ENCODE measurements at places on chromosomes 16 and 17.

GRCh38 chr17:5488752-5489151 lies 2.4 kb downstream of the MIS12 start:
- DNase-seq: no peak

DNA sequence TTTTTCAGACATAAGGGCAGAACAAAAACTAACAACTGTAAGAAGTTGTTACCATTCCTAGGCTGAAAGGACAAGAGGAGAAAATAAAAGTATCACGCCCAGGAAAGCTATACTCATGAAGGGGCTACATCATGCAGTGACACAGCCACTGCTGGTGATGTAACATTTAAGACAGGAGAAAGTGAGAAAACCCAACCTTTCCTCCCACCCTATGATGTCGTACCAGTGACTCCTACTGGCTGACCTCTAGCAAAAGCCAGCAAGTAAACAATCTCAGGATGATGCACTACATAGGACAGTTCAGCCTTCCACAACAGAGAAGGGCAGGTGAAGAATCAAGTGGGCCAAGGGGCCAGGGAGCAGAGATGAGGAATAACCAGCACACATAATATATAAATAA lies 14.0 kb upstream of the OR1E2 start:
- no peak for DNase-seq

GRCh38 chr17:79955691-79956440 lies 79.8 kb downstream of the TBC1D16 start:
- no peak for DNase-seq

GRCh38 chr17:81486199-81486810 lies 26.3 kb downstream of the ACTG1 start:
- no peak for DNase-seq

- DNase-seq: no peak
Measured at GRCh38 chr17:50386510-50386909, 10.8 kb downstream of the LRRC59 start.

- DNase-seq: no peak
Measured at GRCh38 chr16:74724820-74725549, 24.3 kb upstream of the MLKL start.

- no peak for DNase-seq
Measured at GRCh38 chr17:64003526-64004121, 5.5 kb downstream of the PRR29 start.

- DNase-seq: no peak
Measured at GRCh38 chr16:1184156-1184868, 31.4 kb downstream of the CACNA1H start.

DNA sequence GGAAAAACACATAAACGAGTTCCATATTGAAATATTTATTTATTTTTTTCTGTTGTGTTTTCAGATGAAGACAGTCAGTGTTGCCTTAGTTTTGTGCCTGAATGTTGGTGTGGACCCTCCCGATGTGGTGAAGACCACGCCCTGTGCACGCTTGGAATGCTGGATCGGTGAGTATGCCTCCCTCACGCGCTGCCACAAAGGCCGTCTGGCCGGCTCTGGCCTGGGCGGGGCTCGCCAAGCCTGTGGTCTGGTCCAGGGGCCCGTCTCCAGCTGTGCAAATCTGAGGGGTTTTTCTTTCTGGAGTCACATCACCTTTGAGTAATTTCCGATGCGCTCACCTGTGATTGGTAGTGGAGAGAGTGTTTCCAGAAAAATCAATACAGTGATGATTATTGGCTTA lies 81.0 kb downstream of the RPTOR start:
- no peak for DNase-seq

DNA sequence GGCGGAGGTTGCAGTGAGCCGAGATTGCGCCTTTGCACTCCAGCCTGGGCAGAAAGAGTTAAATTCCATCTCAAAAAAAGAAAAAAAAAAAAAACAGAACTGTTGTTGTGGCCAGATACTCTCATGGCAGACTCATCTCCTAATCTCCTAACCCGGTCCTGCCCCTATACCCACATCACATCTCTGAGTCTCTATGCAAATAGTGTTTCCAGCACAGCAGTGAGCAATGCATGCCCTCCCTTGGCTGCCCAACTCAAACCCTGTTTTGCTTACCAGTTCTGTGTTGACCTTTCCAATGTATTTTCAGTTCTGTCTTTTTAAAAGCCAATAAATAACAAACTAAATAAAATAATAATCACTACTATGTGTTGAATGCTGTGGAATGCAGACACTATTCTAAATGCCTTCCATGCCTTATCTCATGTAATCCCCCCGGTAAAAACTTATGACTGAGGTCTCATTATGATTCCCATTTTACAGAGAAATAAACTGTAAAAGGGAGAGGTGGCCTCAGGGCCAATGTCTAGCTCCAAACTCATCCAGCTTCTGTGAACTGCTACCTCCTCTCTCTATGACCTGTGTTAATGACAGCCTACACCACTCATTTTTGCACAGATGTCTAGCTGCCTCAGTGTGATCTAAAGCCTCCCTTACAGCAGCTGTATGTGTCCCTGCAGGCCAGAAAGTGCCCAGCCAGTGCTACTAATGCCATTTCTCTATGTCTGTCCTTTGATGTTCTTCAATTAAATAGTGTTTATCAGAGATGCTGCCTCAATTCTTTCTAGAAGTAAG lies 289.8 kb downstream of the HS3ST3B1 start:
- no peak for DNase-seq

- no peak for DNase-seq
Measured at GRCh38 chr16:22198547-22199293, 7.4 kb upstream of the EEF2K start.

DNA sequence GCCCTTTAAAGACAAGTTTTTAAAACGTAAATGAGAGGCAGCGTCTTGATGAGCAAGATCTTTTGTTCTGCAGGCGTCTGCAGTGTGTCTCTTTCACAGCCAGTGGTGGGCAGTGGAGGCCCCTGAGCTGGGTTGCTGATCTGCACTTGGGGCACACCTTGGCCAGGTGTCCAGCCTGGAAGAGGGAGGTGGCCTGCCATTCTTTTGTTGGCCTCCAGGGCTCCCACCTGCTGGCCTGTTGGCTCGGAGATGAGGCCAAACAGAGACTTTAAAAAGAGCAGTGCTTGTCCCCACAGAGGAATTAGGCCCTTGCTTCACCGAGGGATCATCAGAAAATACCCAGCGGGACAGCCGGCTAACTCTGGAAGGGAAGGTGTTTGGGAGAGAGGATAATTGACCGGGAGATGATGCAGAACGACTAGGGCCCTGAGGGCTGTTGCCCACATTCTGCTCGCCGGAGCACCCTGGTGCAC lies 145.9 kb upstream of the PLCG2 start:
- DNase-seq: no peak

DNA sequence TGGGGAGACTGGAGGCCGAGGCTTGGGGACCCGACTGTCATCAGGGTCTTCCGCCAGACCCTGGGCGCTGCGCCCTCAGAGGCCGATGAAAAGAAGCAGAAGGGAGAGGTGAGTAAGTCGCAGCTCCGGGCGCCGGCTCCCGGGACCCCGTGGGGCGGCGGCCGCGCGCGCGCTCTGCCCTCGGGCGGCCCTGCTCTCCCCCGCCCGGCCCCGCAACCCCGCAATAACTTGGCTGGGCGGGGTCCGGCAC lies 392 bp upstream of the ABHD15 start:
- DNase-seq: no peak

GRCh38 chr16:71853413-71853812 lies 7.6 kb downstream of the ATXN1L start:
- no peak for DNase-seq

GRCh38 chr17:82193520-82194220 lies 19.0 kb downstream of the CCDC57 start:
- DNase-seq: no peak

DNA sequence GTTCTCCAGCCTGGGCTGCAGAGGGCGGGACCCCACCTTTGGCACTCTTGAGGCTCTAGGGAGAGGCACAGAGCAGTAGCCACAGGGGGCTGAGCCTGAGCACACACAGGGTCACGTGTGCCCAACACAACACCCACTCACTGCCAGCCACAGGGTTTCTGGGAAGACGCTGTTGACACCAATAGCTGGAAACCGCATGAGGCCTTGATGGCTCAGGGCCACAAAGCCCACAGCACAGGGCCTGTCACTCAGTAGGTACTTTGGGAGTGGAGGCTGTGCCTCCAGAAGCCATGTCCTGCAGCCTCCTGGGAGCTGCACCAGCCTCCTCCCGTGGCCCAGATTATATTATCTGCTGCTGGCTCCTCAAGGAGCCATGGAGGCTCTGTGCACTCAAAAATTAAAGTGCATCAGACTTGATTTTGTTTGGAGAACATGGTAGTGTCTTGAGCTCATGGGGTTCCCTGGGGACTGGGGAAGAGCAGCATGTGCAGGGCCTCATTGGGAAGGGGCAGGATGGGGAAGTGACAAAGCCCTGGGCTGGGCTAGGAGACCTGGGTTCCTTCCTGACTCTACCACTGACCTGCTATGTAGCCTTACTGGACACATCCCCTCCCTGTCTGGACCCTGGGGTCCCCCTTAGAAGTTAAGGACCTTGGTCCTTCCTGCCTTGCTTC lies 12.5 kb upstream of the SREBF1 start:
- DNase-seq: peak; percentile 45

DNA sequence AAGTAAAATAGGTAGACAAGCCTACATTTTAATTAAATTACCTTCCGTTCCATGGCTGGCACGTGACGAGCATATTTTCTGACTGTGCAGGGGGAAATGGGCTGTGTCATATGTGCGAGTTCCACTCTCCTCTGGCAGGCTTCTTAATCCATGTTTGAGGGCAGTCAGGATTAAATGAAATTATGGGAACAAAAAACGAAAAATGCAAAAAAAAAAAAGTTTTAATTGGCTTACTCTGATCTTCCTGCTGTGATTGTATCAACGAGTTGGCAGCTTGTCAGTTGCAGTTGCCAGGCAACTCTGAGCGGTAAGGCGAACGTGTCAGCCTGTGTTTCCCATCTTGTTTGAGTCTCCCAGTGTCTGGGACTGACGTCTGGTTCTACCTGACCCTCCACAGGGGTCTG lies 302.9 kb upstream of the XYLT1 start:
- no peak for DNase-seq

DNA sequence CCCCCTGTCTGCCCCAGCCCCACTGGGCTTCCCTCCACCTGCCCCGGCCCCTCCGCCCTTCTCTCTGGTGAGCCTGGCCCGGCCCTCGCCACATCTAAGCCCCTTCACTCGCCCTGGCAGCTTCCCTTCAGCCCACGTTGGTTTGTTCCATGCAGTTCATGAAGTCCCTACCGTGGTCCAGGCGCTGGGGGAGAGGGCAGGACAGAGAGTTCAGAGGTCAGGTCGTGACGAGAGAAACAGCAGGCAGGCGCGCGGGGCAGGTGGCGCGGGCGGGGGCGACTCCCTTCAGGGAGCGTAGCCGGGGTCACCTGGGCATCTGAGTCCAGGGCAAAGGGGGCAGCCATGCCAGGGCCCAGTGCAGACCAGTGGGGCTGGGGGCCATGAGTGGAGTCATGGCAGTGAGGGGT lies 8.9 kb upstream of the TEDC2 start:
- DNase-seq: no peak

- DNase-seq: no peak
Measured at GRCh38 chr17:77542011-77542410, 401.2 kb downstream of the SEC14L1 start.

DNA sequence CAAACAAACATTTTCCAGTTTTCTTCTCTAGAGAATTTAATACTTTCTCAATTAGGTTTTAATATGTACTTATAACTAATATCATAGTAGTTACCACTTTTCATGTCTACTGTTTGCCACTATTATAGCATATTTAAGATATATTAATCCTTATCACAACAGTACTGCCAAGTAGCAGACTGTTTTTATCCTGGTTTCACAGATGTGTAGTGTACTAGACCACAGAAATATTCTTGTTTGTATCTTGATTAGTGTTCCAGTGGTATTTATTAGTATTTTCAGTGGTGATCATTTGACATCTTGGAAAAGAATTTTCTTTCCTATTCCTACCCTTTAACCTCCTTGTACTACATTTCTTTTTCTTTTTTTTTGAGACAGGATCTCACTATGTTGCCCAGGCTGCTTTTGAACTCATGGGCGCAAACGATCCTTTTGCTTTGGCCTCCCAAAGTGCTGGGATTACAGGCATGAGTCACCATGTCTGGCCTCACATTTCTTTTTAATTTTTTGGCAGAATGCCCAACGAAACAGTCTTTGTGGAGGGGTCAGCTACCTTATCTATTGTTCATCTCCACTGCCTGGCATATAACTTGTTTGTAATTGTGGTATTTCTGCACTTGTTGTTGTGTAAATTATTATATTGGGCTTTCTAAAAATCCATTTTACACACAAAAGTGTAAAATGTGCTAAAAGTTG lies 27.2 kb downstream of the MAP2K4 start:
- no peak for DNase-seq

- no peak for DNase-seq
Measured at GRCh38 chr17:40325156-40326013, 16.4 kb downstream of the RARA start.

DNA sequence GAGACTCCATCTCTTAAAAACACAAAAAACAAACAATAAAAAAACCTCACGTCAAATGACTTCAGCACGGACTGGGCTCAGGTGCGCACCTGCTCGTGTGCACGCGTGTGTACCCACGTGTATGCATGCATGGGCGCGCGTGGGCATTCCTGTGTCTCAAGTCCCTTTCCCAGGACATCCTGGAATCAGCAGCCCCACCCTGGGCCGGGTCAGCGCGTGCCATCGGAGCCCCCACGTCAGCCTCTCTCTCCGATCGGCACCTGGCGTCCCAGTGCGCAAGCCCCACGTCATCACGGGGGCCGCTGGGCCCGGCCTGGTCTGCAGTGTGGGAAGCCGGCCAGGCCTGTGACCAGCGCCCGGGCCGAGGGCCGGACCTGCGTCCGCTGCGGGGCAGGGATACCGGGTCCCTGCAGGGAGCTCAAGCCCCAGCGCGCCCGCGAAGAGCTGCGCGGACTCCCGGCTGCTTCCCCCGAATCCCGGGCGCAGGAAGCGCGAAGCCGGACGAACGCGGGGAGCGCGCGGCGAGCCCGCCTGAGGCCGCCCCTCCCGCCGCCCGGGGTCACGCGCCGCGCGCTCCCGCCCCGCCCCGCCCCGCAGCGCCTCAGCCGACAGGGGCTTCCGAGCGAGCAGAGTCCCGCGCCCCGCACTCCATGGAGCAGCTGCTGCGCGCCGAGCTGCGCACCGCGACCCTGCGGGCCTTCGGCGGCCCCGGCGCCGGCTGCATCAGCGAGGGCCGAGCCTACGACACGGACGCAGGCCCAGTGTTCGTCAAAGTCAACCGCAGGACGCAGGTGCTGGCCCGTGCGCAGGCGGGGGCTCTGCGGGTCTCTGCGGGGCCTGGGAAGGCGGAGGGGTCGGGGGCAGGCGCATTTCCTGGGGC lies at the start of gene FN3K:
Gene FN3K, plus strand, starts transcription at position 629 of the 880 bp plus-strand sequence. Its CDS starts 22 bp downstream, at position 651.
- no peak for DNase-seq
